ENCODE measurements at places on chromosomes 7 and 10. TPM values are rescaled to one million over a fixed set of nuclear protein-coding genes. Genes with fewer than 3 reads are reported as not detected.

- H3K27me3 ChIP-seq, result no peaks in the 10 kb centered on the region
- peaks cover 41% of the 10 kb centered on the region for H3K4me1 ChIP-seq
- H3K4me3 ChIP-seq, result no peak overlapping the region
- no peak overlapping the region for H3K27ac ChIP-seq
Observed at GRCh38 chr7:36208426-36208825, 55.4 kb downstream of the EEPD1 start.

Gene OR6V1
- total RNA-seq, result not detected

- no peaks in the 10 kb centered on the region for H3K36me3 ChIP-seq
- no peak overlapping the region for H3K27ac ChIP-seq
- no peaks in the 10 kb centered on the region for H3K4me1 ChIP-seq
- peak; percentile 28 for DNase-seq
Observed at GRCh38 chr7:104267701-104268368, 60.0 kb upstream of the ORC5 start.

GRCh38 chr7:85384392-85384791, 197.5 kb upstream of the SEMA3D start:
- no peaks in the 10 kb centered on the region for H3K27me3 ChIP-seq
- H3K27ac ChIP-seq, result peak overlapping the region; percentile 50
- H3K36me3 ChIP-seq, result no peaks in the 10 kb centered on the region
- H3K4me1 ChIP-seq, result peaks cover 30% of the 10 kb centered on the region

DNA sequence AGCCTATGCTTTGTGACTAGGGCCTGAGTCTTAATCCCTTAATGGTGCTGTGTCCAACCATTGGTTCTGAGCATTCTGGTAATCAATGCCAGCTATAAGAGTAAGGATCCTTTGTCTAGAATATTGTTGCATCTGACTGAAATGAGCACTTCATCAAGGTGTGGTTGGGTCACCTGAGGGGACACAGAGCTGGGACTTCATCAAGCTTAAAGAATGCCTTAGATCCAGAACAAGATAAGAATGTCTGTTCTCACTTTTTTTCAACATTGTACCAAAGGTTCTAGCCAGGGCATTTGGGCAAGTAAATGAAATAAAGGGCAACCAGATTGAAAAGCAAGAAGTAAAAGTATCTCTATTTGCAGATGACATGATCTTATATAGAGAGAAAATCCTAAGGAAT, 280.4 kb downstream of the MTERF1 start:
- DNase-seq, result no peak
- no peaks in the 10 kb centered on the region for H3K27me3 ChIP-seq
- H3K36me3 ChIP-seq, result no peaks in the 10 kb centered on the region
- no peaks in the 10 kb centered on the region for H3K4me1 ChIP-seq
- H3K27ac ChIP-seq, result no peak overlapping the region
- no peak overlapping the region for H3K4me3 ChIP-seq

Gene ARHGEF35
- 10.8 TPM for total RNA-seq

Gene PDSS1
- 16.8 TPM for total RNA-seq

GRCh38 chr7:123769371-123769770, 20.6 kb upstream of the WASL start:
- no peaks in the 10 kb centered on the region for H3K36me3 ChIP-seq
- H3K27me3 ChIP-seq, result no peaks in the 10 kb centered on the region
- no peak overlapping the region for H3K4me3 ChIP-seq
- peak; percentile 94 for DNase-seq
- H3K4me1 ChIP-seq, result peaks cover 57% of the 10 kb centered on the region

Gene ANKRD30A
- 0.12 TPM for total RNA-seq

Gene NPFFR1
- total RNA-seq, result not detected

DNA sequence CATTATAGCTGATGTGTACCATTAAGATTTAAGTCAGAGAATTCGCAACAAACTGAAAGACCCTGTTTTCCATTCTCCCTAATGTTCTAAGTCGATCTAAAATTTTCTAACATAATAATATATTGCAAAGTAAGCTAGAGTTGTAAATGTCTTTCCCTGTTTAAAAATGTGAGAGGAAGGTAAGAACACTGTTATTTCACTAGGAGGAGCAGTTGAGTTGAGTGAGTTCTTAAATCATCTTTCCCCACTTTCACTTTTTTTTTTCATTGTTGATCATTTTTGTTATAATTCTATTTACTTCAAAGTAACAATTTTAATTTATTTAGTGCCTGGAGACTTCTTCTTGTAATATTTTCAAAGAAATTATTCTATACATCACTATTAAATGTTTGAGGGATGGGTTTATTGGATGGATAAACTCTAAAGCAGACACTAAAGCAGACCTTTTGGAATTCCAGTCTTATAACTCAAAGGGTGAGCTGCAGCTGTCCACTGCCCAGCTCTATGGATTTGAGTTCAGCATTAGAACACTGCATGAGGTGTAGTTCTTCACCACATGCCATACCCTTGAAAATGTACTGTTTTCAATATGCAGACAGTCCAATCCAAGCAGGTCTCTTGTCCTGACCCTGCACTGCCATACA, 181.3 kb upstream of the FZD1 start:
- H3K4me1 ChIP-seq, result no peaks in the 10 kb centered on the region
- H3K4me3 ChIP-seq, result no peak overlapping the region
- no peaks in the 10 kb centered on the region for H3K27me3 ChIP-seq
- H3K27ac ChIP-seq, result no peak overlapping the region

DNA sequence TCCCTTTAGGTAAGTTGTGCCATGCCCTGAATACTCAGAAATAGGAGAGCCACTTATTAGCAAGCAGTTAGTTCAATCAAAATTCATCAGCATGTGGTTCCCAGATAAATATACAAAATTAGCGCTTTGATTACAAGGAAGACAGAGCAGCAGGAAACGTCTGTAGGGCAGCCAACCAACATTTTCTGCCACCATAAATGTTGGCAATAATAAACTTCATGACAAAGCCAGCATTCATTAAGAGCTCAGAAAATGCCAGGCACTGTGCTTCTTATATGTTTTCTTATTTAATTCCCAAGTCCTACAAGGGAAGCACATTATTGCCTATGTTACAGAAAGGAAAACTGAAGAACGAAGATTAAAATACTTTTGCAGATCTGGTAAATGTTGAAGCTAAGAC, 22.0 kb upstream of the ABCB5 start:
- no peak overlapping the region for H3K4me3 ChIP-seq
- no peak for DNase-seq
- H3K36me3 ChIP-seq, result no peaks in the 10 kb centered on the region
- H3K27me3 ChIP-seq, result no peaks in the 10 kb centered on the region
- H3K4me1 ChIP-seq, result peaks cover 21% of the 10 kb centered on the region
- H3K27ac ChIP-seq, result no peak overlapping the region

Gene HOXA4
- total RNA-seq, result 2.3 TPM

- H3K27ac ChIP-seq, result peak overlapping the region; percentile 75
- no peaks in the 10 kb centered on the region for H3K27me3 ChIP-seq
- H3K36me3 ChIP-seq, result no peaks in the 10 kb centered on the region
- peak; percentile 23 for DNase-seq
- H3K4me1 ChIP-seq, result peaks cover 22% of the 10 kb centered on the region
- peak overlapping the region; percentile 92 for H3K4me3 ChIP-seq
Observed at GRCh38 chr7:124764847-124765400, 668 bp downstream of the GPR37 start.

DNA sequence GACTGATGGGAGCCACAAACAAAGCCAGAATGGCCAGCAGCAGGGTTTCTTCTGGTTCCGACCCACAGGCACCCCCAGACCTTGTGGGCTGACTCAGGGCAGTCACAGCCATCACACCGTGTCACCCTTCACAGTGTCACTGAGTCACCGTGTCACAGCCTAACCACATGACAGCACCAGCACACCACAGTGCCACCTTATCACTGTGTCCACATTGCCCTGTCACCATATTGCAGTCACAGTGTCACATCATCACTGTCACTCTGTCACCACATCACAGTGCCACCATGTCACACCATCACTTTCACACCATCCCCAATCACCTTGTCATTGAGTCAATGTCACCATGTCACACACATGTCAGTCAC, 77.0 kb downstream of the OAT start:
- no peak overlapping the region for H3K4me3 ChIP-seq
- H3K4me1 ChIP-seq, result no peaks in the 10 kb centered on the region
- H3K36me3 ChIP-seq, result no peaks in the 10 kb centered on the region
- no peaks in the 10 kb centered on the region for H3K27me3 ChIP-seq
- no peak overlapping the region for H3K27ac ChIP-seq

Gene FFAR4
- total RNA-seq, result 1.5 TPM

Gene C7orf33
- not detected for total RNA-seq

Gene CRYGN
- not detected for total RNA-seq

DNA sequence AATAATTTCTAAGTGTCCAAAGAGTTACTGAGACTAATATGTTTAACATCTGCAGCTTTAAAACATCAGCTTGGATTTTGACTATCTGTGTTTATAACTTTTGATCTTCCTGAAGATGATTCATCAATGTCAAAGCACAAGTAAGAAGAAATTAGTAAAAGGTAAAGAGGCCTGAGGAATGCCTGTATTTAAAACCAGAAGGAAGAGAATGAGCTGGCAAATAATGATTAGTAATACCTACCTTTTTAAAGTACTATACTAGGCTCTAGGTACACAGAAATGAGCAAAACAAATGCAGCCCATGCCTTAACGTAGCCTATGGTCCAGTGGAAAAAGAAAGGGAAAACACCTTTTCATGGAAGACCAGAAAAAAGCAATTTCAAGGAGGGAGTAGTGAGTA, 158.0 kb downstream of the KCND2 start:
- H3K4me3 ChIP-seq, result no peak overlapping the region
- no peaks in the 10 kb centered on the region for H3K27me3 ChIP-seq
- no peak for DNase-seq
- H3K27ac ChIP-seq, result no peak overlapping the region

- H3K27me3 ChIP-seq, result no peaks in the 10 kb centered on the region
- H3K36me3 ChIP-seq, result no peaks in the 10 kb centered on the region
Observed at GRCh38 chr7:87505557-87506245, 30.2 kb upstream of the ABCB4 start.

DNA sequence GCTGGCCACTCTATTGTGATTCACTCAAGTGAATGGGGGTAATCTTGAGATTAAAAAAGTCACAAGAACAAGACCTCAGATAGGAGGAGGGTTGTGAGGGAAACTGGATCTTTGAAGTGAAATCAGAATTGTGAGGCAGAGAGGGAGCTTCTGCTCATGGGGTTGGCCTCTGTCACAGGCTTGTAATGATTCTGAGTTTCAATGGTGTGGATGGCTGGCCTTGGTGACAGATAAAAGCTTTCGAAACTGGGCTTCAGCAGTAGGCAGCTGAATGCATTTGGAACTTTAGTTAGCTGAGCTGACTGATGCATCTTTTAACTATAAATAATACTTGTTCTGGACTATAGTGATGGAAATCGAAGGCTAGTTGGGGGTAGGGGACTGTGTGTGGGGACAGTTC, 12.2 kb downstream of the TAS2R60 start:
- H3K27ac ChIP-seq, result no peak overlapping the region
- H3K36me3 ChIP-seq, result no peaks in the 10 kb centered on the region
- no peaks in the 10 kb centered on the region for H3K27me3 ChIP-seq
- DNase-seq, result no peak
- H3K4me1 ChIP-seq, result peaks cover 11% of the 10 kb centered on the region

Gene ADCYAP1R1
- not detected for total RNA-seq

GRCh38 chr7:155521743-155522398, 24.5 kb downstream of the CNPY1 start:
- no peak overlapping the region for H3K4me3 ChIP-seq
- no peaks in the 10 kb centered on the region for H3K4me1 ChIP-seq
- no peak overlapping the region for H3K27ac ChIP-seq
- H3K27me3 ChIP-seq, result peaks cover 92% of the 10 kb centered on the region
